ENCODE measurements at places on chromosomes 11 and 22.

GRCh38 chr11:129696309-129696989, 119.2 kb upstream of the TMEM45B start:
- DNase-seq, result no peak

DNA sequence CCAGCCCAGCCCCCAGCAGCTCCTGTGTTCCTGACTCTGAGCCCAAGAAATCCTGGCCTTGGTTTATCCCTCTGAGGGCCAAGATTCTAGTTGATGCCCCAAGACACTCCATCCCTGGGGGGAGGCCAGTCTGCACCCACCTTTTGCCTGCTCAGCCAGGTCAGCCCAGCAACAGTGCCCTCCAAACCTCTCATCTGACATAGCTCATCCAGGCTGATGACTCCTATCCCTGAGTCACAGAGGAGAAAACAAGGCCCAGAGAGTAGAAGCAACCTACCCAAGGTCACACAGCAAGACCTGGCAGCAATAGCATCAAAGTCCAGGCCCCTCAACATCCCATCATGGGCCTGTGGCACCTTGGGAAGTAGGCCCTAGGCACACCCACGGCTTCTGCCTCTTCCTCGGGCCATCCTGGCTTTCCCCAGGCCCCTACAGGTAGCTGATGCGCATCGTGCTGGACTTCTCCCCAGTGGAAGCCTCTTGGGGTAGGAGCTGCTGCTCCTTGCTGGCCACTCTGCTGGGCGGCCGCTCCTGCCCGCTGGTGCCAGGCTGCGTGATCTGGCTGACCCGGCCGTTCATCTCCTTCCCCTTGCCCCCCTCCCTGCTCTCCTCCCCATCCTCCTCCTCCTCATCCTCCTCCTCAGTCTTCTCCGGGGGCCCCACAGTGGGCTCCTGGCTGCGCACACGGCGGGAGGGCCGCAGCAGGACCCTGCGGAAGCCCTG, 6.0 kb downstream of the SSTR3 start:
- DNase-seq, result no peak

DNA sequence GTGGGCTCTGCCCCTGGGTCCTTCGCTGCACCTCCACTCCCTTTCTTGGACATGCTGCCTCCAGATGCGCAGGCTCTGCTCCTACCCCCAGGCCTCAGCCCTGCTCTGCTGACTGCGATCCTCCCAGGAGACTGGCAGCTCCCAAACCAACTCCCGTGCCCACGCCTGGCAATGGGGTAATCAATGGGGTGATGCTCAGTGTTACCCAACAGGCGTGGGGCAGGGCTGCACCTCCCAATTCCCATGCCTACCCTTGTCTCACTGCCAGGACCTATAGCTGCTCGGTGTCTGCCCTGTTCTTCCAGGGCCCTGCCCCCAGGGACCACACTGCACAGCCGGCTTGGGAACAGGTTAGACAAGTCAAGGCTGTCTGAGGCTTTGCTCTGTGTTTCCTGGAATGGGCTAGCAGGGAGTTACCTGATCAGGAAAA, at the start of gene ALDH3B2:
TSS of gene ALDH3B2 (minus strand) at position 182 of the 430 bp plus-strand sequence. CDS start 7,688 bp downstream, outside the sequence.
- no peak for DNase-seq

- no peak for DNase-seq
Measured at GRCh38 chr11:72132646-72133045, 2.9 kb upstream of the FOLR3 start.

DNA sequence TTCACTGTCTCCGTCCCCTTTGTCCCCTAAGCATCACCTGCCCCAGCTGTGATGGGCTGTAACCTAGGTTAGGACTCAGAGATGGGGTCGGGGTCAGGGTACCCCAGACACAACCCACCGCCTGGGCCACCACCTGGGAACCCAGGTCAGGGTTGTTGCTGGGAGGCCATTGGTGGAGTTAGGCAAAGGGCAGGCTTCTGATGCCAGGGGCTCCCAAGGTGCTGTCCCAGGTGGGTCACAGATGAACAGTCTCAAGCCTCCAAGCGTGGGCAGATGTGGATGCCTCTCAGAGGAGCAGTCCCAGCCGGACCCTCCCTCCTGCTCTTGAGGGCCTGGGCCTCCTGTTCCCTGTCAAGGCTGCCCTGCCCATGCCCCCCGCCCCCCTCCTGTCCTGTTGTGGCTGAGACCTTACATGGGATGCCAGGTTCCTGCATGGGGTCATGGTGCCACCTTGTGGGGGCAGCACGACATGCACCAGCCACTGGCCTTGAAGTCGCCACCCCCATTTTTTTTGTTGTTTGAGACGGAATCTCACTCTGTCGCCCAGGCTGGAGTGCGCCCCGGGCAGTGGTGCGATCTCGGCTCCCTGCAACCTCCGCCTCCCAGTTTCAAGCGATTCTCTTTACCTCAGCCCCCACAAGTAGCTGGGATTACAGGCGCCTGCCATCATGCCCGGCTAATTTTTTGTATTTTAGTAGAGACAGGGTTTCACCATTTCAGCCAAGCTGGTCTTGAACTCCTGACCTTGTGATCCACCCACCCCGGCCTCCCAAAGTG, 12.1 kb downstream of the GATD1 start:
- DNase-seq, result peak; percentile 62

DNA sequence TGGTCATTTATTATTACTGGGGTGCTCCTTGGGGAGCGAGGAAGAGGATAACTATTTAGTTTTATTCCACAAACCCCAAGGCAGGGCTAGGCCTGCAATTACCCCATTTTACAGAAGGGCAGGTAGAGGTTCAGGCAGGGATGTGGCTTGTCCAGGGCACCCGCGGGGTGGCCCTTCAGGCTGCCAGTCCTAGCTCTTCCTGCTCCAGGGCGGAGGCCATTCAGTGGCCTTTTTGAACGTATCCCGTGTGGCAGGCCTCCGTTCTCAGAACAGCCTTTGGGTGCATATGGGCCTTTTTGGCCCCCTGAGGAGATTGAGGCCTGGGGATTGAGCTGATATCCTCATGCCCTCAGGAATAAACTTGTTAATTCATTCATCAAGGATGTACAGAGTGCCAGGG, 66.2 kb downstream of the MPPED1 start:
- no peak for DNase-seq

DNA sequence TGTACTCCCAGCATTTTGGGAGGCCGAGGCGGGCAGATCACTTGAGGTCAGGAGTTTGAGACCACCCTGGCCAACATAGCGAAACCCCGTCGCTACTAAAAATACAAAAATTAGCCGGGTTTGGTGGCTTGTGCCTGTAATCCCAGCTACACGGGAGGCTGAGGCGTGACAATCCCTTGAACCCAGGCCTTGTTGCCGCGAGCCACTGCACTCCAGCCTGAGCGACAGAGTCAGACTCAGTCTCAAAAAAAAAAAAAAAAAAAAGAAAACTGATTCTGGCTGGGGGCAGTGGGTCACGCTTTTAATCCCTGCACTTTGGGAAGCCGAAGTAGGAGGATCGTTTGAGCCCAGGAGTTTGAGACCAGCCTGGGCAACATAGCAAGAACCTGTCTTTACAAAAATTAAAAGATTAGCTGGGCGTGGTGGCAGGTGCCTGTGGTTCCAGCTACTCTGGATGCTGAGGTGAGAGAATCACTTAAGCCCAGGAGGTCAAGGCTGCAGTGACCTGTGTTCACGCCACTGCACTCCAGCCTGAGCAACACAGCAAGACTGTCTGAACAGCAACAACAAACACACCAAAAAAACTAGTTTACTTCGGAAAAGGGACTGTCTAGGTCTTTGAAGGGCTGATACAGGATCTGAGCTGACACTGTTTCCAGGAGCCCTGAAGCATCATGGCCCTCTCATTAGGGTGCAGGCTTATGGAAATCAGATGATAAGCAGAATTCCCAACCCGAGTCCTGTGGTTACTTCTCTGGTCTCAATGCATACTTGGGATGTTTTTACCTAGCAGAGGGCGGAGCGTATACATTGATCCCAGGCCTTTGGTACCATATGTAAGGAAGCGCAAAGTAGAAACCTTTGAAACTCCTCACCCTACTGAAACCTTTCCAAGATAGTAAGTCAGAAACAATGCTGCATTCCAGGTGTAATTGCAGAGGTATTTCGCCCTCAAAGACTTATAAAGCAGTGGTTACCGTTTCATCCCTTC, 1.8 kb upstream of the CHKB start:
- DNase-seq, result no peak

GRCh38 chr22:26210334-26210733, 41.1 kb downstream of the SEZ6L start:
- DNase-seq, result no peak

- no peak for DNase-seq
Measured at GRCh38 chr11:94376841-94377240, 24.4 kb downstream of the GPR83 start.
